ENCODE measurements at places on chromosomes 2 and 18.

DNA sequence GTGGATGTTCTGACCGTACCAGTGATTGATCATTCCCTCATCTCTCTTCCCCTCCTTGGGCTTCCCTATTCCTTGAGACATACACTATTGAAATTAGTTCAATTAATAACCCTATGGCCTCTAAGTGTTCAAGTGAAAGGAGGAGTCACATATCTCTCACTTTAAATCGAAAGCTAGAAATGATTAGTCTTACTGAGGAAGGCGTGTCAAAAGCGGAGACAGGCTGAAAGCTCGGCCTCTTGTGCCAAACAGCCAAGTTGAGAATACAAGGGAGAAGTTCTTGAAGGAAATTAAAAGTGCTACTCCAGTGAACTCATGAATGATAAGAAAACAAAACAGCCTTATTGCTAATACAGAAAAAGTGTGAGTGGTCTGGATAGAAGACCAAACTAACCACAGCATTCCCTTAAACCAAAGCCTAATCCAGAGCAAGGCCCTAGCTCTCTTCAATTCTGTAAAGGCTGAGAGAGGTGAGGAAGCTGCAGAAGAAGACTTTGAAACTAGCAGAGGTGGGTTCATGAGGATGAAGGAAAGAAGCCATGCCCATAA is 144.4 kb upstream of the LYPD6 start:
- DNase-seq, result no peak

DNA sequence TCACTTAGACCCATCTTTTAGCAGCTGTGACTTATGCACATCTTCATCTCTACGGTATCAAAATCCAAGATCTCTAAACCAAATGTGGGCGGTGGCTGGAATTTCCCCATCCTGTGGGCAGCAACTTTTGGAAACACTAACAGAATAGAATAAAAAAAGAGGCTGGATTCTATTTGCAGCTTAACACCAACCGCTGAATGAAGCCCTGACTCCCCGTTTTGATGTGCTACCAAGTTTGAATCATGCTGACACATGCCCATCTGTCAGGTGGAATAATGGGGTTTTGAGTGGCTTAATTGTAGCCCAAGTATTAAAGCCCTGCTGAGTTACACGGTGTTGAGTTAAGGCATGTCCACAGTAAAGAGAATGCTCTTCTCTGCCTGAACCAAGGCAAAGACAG is 165.2 kb downstream of the MTCL1 start:
- DNase-seq, result no peak

- DNase-seq, result peak; percentile 10
Observed at GRCh38 chr2:201507725-201508124, 56.2 kb downstream of the STRADB start.

DNA sequence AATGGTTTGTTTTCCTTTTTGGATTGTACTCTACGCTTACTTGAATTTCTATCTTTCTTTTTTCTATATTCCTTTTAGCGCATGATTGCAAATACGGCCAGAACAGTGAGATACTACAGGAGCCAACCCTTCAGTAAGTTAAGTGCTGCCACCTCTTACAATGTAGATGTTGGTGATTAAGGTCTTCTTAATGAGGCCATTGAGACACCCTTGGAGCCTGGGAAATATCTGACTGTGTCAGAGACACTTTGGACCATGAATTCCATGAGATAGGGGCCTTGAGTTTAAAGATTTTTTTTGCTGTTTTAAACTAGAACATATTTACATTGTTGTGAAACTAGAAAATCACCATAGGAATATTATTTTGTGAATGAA is 27.1 kb upstream of the MAP3K20 start:
- no peak for DNase-seq

GRCh38 chr18:26867471-26867870 is 2.0 kb upstream of the AQP4 start:
- DNase-seq, result no peak

GRCh38 chr2:48415836-48416515 is 114.0 kb upstream of the STON1 start:
- DNase-seq, result peak; percentile 31

DNA sequence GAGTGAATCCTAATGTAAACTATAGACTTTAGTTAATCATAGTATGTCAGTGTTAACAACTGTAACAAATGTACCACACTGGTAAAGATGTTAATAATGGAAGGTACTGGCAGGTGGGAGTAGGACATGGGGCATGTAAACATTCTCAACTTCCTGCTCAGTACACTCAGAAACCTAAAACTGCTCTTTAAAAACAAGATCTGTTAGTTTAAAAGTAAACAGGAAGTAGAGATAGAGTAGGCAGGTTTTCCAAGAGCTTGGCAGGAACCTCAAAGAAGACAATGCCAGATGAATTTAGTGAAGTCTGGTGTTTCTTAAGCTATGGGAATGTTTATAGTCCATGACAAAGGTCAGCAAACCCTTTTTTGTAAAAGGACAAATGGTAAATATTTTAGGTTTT is 46.6 kb downstream of the CCDC138 start:
- DNase-seq, result no peak

- no peak for DNase-seq
Observed at GRCh38 chr18:46310258-46310657, 206.1 kb downstream of the HAUS1 start.

- peak; percentile 73 for DNase-seq
Observed at GRCh38 chr2:178109813-178110212, 2.4 kb upstream of the RBM45 start.

DNA sequence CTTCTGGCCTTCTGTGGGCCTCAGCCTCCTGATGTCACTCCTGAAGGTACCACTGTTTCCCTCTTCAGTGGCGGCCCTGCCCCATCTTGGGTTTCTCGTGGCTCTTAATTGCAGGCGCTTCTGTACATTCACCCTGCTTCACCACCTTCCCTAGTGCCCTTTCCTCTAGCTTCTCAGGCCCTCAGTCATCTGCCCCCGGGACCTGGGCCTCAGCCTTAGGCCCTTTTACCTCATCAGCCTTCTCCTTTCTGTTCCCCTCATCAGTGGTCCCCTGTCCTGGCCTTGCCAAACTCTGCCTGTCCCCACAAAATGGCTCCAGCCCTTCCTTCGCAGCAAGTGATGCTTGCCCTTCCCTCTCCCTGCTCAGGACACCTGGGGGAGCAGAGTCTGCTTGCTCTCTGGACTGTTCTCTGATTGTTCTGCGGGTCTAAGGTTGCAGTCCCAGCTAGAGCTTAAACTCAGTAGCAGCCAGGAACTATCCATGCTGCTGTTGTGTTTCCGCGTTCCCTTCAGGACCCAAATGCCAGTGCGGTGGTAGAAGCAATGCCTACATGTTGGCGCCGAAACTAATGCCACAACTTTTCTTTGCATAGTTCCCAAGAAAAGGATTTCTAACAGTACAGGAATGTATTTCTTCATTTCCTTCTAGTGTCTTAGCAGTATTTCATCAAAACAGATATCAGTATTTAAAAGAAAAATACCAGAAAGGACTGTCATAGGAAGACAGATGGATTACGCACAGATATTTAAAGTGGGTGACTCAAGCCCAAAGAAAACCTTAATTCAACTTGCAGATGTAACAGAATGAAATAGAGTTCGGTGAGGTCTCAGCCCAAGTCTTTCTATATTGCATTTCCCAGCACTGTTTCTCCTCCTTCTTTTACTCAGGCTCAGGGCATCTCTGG is 7.5 kb downstream of the ASB1 start:
- DNase-seq, result no peak

DNA sequence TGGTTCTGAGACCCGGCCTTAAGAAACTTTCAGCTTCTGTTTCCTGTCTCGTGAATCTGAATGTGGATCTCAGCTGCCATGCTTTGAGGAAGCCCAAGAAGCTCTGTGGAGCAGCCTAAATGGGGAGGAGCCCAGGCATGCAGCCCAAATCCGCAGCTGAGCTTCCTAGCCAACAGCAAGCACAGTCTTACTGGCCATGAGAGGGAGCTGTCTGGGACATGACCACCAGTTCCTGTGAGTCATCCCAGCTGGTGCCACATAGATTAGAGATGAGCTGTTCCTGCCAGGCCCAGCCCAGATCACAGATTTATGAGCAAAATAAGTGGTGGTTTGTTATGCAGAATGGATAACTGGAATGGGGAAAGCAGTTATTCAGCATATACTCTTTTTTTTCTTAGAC is 224.4 kb upstream of the APCDD1 start:
- DNase-seq, result no peak

- no peak for DNase-seq
Observed at GRCh38 chr18:57864615-57865121, 61.6 kb upstream of the ATP8B1 start.

GRCh38 chr2:45705233-45705632 is 53.8 kb downstream of the PRKCE start:
- no peak for DNase-seq

DNA sequence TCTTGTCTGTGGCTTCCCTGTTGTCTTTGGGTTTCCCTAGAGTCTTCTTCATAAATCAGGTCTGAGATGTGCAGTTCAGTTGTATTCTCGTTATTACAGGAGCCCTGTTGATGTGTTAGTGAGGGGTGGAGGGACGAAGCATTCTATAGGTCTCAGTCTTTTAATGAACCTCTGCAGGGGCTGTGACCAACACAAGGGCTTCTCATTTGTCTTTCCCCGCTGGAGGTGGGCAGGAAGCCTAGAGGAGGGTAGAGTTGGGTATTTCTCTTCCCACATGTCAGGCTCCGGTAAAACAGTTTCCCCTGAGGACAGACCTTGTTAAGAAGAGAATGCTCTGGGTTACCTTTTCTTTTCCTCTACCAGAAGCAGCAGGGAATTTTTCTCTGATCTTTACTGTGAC is 31.2 kb downstream of the PROC start:
- DNase-seq, result no peak

GRCh38 chr18:25284281-25284680 is 67.7 kb downstream of the ZNF521 start:
- no peak for DNase-seq

- DNase-seq, result no peak
Observed at GRCh38 chr2:96729748-96730147, 10.1 kb downstream of the LMAN2L start.

DNA sequence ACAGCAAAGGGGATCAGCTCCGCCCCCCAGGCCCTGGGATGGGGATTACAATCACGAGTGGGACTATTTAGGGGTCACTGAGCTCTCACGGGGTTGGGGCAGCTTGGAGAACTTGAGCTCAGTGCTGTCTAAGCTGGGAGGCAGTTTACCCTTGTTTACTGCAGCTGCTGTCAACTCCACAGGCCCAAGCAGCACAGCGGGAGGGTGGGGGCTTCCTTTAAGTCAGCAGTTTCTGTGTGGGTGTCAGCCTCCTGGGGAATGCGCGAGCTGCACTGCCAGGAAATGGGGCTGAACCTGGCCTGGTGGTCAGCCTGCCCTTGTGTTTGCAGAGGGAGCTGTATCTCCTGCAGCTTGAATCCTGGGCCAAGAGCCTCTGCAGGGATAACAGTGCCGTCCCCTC is 29.8 kb downstream of the TOGARAM2 start:
- DNase-seq, result no peak

GRCh38 chr2:50831676-50832075 is 200.3 kb downstream of the NRXN1 start:
- DNase-seq, result no peak

DNA sequence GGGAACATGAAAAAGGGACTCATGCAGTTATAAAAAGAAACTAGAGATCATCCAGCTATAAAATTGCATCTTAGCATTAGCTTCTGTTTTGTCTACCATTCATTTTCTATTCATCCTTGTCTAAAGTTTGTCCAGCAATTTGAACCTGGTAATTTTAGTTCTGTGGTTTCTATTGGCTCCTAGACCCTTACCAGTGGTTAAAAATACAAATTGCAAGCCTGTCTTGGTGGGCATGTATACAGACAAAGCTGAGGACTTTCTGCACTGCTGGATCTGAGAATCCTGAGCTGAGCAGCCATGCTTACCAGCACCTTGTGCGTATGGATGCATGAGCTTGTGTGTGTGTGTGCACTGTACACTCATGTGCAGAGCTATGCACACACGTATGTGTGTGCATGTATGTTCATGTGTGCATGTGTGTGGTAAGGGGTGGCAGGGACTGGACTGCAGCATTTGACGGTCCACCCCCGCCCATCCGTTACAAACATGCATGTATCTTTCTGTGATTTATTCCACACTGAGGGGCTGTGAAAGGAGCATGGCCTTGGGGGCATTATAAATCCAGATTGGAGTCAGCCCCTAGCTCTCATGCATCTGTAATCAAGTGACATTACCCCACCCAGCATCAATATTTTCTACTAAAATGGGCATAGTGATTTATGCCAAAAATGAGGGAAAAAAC is 144.7 kb downstream of the FAM210A start:
- DNase-seq, result no peak

DNA sequence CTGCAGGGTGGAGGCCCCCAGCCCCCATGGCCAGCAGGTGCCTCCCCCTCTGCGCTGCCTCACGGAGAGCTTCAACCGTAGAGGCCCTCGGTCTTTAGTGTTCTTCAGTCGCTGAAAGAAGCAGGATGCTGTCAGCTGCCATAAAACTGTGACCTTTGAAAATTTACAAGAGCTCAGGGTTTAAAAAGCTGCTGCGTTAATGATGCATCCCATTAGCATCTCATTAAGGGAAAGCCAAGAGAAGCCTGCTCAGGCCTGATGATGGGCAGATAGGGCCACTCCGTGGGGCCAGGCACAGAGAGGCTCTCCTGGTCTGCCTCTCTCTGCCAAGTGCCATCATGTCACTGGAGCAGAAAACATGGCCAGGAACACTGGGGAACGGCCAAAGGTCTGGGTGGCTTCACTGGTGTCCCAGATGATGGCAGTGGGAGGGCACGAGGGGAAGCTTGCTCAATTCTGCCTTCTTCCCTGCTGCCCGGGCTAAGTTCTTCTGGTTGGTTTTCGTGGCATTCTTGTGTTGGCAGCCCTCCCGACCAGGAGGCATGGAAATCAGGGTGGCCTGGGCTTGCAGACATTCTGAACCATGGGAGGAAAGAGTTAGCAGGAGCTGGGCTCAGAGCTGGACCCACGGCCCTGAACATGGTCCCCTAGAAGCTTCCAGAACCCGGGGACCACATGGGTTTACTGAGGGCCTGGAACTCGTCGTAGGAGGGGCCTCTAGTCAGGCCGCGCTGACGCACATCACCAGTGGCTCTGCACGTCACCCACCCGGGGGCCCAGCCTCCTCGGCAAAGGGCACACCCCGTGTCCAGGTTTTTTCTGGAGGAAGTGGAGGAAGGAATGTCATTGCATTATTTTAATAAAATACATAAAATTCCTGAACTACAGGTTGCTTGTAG is 250.7 kb downstream of the KLHL29 start:
- no peak for DNase-seq

DNA sequence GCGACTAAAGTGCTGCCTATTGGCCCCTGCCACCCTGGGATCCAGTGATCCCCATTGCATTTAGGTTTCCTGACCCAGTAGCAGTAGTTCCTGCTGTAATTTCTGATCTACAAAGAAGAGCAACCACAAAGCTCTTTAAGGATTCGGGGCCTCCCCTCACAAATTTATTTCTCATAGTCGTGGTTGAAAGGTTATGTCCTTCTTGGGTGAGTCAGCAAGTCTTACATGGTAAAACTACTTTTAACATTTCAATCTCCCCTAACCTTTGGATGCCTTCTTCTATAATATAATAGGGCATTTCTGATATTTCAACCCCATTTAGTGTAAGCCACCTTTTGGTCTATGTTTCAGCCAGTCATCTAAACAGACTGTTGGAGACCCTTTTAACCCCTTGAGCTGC is 14.9 kb downstream of the PIKFYVE start:
- no peak for DNase-seq

Measured in inflammatory macrophage treated with lipopolysaccharide for 1 hour (primary cell).